OCI-M1 (cell line): ENCODE measurements at places on chromosomes 2 and 18.

DNA sequence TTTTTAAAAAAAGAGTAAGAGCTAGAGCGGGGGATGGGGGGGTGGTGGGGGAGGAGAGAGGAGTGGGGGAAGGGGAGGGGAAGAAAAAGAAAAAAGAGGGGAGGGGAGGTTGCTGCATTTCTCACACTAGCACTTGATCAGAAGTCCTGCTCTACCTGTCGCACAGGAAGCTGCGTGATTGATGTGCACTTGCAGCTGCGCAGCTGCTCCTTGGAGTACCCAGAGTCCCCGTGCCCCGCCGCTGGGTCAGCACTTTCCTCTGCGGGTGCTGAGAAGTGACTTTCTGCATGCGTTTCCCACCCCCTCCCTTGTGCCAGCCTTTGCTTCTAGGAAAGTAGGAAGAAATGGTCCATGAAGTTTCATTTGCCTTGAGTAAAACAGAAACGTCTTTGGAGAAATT, 297.3 kb downstream of the ETAA1 start:
- no peak for DNase-seq

DNA sequence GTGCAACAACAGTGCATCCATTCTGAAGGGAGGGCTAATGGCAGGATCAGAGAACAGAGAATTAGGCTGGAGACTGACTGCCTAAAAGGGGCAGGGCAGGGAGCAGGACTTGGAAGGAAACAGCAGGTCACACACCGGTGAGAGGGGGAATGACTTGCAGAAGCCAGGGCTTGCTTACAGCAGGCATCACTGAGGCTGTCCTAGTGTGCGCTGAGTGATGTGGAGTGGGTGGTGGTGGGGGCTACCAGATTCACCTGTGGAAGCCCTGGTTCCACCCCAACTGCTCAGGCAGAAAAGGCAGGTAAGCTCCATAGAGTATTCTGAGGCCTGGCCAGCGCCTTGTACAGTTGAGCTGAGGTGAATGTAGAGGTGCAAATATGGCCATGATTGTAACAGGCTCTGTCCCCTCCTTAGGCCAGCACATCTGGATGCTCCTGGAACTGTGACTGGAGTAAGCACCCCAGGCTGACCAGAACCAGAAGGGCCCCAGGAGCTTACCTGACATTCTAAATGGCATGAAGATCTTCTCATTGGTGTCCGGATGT, 49.4 kb downstream of the SFXN5 start:
- no peak for DNase-seq

DNA sequence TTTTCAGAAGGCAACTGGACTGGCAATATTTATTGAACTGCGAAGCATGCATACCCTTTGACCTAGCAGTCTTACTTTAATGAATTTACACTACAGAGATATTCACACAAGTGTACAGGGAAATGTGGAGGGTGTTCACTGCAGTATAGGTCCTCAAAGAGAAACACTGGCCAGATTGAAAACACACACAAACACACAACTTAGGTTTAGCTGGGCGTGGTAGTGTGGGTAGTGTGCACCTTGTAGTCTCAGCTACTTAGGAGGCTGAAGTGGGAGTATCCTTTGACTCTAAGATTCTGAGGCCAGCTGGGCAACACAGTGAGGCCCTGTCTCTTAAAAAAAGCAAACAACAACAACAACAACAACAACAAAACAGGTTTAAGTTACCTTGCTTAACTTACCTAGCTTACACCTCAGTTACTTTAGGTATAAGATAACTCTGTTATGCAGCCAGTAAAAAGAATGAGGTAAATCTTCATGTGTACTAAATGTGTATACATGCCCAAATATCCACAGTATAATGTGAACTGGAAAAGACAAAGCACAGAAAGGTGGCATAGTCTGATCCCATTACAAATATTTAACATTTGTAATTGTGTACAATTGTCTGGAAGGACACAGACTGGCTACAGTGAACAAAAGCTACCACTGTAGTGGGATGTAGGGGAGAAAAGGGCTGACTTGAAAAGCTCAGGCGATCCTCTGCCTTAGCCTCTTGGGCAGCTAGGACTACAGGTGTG, 105.9 kb upstream of the FZD5 start:
- DNase-seq: no peak

DNA sequence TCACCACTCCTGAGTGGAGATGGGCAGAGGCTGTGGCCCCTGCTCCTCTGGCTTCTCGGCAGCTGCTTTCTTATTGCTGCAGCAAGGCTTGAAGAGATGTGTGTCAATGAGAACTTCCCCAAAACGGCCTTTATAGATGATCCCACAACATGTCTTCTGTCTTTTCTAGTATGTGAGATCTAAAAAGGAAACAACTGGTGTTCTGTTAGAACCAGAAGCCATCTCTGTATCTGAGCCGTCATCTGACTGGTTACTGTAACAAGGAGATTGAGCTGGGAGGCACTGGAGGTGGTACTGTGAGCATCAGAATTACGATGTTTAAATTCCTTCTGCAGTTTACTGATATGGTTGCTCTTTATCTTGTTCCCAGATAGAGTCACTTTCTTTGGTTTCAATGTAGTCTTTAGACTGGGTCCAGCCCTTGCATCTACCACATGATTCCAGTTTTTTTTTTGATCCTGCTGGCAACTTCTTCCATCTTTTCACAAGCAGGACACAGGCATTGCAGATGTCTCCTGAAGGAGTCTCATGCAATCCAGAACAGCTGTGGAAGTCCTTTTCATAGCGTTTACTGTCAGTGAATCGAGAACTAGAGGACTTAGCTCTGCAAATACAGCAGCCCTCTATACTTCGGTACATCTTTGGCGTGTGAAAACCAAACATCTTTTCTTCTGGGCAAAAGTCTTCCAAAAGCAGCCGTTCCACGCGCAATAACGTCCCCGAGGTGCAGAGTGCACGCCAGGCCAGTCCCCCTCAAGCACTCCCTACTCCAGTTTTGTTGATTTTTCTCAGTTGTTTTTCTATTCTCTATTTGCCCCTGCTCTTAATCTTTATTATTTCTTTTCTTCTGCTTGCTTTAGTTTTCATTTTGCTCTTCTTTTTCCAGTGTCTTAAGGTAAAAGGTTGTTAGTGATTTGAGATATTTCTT, 29.7 kb downstream of the TAF4B start:
- peak; percentile 93 for DNase-seq

DNA sequence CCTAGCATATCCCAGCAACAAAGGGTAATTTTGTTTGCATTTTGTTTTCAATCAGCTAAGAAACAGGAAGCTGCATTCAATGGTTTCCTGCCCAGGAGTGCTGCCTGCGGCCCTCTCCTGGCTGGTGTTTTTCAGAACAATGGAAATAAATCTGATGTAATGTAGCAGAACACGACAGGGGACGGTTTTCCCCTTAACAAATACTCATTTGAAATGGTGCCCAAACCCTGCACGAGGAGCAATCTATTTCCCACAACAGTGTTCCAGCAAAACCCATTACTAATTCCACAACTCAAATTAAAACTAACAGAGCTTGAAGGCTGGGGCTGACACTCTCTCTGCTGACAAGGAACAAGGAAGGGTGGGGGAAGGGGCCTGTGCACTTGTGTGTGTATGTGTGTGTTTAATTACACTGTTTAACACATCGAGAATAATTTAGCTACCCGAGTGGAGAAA, 8.7 kb downstream of the CAPN13 start:
- no peak for DNase-seq

- DNase-seq: peak; percentile 73
Measured at GRCh38 chr2:211455216-211455841, 898.9 kb downstream of the CPS1 start.

DNA sequence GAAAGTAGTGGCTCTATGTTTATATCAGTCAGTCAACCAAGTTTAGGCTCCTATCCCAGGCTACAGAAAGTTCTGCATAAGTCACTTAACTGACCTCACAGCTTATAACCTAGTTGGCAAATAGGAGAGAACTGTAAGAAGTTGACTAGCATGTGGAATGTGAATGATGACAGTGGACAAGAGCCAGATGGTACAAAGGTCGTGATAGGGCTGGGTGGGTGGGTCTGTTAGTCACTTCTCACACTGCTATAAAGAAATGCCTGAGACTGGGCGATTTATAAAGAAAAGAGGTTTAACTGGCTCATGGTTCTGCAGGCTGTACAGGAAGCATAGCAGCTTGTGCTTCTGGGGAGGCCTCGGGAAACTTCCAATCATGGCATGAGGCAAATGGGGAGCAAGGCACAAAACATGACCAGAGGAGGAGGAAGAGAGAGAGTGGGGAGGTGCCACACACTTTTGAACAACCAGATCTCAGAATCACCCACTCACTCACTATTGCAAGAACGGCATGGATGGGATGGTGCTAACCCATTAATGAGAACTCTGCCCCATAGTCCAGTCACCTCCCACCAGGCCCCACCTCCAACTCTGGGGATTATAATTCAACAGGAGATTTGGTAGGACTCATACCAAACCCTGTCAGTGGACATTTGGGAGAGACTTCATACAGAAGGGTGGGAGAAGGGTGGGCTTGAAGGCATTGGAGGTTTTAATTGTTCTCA, 68.8 kb downstream of the LTBP1 start:
- DNase-seq: no peak

DNA sequence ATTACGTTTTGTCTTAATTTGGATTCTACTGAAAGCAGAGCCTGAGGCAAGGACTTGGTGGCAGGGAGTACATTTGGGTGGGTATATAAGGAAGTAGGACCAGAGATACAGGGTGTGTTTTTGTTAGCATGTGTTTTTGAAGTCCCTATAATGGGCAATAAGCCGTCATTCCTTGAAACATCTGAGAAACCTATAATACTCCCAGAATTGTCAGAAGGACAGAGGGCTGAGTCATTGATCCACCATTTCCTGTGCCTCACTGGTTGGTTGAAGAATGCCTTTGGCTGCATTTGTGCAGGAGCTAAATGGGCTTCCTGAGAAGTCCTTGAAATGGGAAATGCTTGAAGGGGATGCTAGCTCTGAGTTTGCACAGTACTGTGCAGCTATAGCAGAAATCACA, 281.8 kb upstream of the ZEB2 start:
- DNase-seq: no peak

GRCh38 chr2:177352441-177353186, 40.0 kb upstream of the AGPS start:
- peak; percentile 65 for DNase-seq

- DNase-seq: no peak
Measured at GRCh38 chr2:151771599-151772358, 37.5 kb upstream of the NEB start.

DNA sequence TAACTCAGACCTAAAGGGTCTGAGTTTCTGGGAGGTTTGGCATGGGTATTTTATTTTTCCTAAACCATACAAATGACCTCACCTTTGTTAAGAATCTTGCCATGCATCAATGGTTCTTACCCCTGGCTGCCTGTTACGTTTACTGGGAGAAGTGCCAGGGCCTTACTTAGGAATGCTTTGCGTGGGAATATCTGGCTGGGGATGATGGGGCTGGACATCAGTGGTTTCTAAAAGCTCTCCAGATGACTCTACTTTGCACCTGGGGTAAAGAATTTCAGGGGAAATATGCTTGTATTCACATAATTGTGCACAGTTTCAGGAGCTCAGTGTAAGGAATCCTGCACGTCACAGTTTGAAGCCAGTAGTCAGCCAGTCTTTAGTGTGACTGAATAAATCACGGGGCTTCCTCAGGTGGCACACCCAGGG, 18.2 kb upstream of the DAW1 start:
- no peak for DNase-seq

DNA sequence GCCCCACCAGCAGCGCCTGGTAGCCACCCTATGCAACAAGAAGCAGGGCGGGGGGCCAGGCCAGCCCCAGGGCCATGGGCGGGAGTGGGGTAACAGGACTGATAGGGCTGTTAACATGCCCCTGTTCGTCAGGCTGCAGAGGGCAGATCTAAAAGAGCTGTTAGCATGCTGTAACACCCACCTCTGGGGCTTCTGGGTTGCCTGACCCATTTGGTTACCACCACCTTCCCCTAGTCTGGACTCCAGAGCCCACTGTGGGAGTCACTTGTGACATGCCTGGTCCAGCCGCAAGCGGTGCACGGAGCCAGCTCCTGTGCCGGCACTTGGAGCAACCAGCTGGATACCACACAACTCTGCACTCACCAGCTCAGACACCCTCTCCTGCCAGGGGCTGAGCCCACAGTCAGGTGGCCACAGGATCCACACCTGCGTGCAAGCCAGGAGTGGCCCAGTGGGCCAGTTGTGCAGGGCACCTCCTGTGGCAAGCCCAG, 2.1 kb downstream of the METTL8 start:
- no peak for DNase-seq

GRCh38 chr2:21358976-21359375, 235.2 kb downstream of the TDRD15 start:
- DNase-seq: no peak

- peak; percentile 84 for DNase-seq
Measured at GRCh38 chr2:64988420-64989125, 626 bp upstream of the SLC1A4 start.

DNA sequence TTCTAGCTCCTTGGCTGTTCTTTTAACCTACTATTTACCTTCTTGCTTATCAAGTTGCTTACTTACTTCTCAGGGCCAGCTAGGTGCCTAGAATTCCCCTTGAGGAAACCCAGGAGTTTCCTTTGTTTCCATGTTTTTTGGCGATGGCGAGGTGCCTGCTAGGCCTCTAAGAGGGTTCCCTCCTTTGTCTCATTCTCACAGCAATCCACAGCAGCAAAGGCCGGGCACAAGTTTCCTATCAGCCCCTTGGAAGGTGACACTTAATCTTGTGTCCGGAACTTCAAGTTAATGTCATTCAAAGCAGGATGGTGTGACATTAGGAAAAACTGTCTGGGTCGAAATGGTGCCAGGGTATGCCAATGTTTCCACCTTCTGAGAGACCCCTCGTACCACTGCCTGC, 101.9 kb upstream of the EPC2 start:
- DNase-seq: no peak

GRCh38 chr2:74930811-74931486, 27.5 kb upstream of the POLE4 start:
- DNase-seq: no peak

- DNase-seq: no peak
Measured at GRCh38 chr2:186303091-186303490, 183.0 kb upstream of the ZC3H15 start.

- DNase-seq: peak; percentile 9
Measured at GRCh38 chr18:47191961-47192360, 15.8 kb upstream of the IER3IP1 start.

DNA sequence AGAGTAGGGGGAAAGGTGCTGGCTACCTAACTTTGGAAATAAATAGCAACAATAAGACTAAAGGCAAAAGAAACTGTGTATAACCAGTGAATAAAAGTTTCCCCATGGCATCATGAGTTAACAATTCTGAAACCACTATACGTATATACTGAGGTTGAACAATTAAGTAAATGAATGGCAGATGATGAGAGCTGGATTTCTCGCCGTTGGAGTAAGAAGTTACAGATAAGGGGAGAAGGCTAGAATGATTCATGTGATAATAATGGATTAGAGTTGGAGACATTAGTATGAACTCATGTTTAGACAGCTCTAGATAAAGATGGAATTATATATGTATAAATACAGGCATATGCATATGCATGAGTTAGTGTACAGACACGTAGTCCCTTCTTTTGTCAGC, 152.7 kb downstream of the UBR3 start:
- peak; percentile 49 for DNase-seq

GRCh38 chr2:156164091-156164720, 168.3 kb downstream of the NR4A2 start:
- DNase-seq: no peak

- DNase-seq: no peak
Measured at GRCh38 chr2:240572141-240573031, 4.1 kb downstream of the RNPEPL1 start.

GRCh38 chr18:27931535-27931934, 245.4 kb downstream of the CDH2 start:
- no peak for DNase-seq

- peak; percentile 52 for DNase-seq
Measured at GRCh38 chr2:64853894-64854293, 135.3 kb upstream of the SLC1A4 start.
